Lower lobe of right lung (tissue), 2 donors: ENCODE measurements at places on chromosomes 4 and X. TPM values are rescaled to one million over a fixed set of nuclear protein-coding genes. Genes with fewer than 3 reads are reported as not detected.

- no peak overlapping the region for H3K27ac ChIP-seq
- no peak for DNase-seq
- no peaks in the 10 kb centered on the region for H3K27me3 ChIP-seq
- no peak overlapping the region for H3K4me3 ChIP-seq
Observed at GRCh38 chrX:13803116-13803515, 13.8 kb downstream of the GPM6B start.

The GPR82 gene
- 0.65 TPM for total RNA-seq

The MXD4 gene
- 74.3 TPM for total RNA-seq

The SPANXA2 gene
- total RNA-seq, result not detected
